GM23338 (cell line): ENCODE measurements at places on chromosomes 7 and 10. TPM values are rescaled to one million over a fixed set of nuclear protein-coding genes. Genes with fewer than 3 reads are reported as not detected.

DNA sequence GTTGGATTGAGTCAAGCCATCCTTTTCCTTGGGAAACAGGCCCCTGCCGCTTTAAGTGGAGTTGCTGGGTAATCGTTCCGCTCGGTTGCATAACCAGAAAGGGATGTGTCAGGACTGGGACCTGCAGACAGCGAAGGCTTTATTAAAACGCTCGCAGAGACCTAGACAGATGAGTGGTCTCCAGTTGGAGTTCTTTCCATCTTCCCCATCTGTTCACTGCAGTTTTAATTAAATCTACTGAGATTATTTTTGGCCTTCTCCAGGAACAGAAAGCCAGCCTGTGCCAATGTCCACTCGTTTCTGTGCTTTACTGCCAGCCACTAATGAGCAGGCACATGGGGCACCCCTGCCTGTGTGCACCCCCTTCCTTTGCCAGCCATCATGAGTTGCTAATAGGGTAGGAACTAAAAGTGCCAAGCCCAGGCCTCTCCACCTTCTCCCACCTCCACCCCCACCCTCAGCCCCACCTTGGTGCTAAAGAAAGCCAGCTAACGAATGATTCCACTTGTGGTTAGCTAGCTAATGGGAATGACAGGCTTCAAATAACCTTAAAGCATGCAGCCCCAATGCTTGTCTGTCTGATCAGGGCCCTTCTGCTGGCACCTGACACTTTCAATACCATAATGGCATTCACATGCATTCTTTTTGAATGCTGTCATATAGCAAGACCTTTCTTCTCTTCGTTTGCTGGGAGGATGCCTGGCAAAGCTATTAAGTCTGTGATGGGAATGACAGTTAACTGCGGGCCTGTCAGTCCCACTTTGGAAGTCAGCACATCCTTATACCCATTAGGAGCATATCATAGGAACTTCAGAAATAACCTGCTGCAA lies 556.8 kb upstream of the GALNT17 start:
- H3K36me3 ChIP-seq: no peaks in the 10 kb centered on the region
- no peak overlapping the region for H3K27ac ChIP-seq
- DNase-seq: no peak
- H3K4me3 ChIP-seq: no peak overlapping the region
- no peaks in the 10 kb centered on the region for H3K27me3 ChIP-seq

Gene VIPR2
- 1.3 and 2.1 TPM in 2 replicates for total RNA-seq

Gene NXPH1
- 3.0 and 5.2 TPM in 2 replicates for total RNA-seq

Gene ACSM6
- not detected in 2 replicates for total RNA-seq

GRCh38 chr7:103875718-103876117 lies 113.7 kb downstream of the RELN start:
- H3K4me3 ChIP-seq: no peak overlapping the region
- no peak for DNase-seq
- no peaks in the 10 kb centered on the region for H3K36me3 ChIP-seq
- peaks cover 5% of the 10 kb centered on the region; the same call in 1 of the 2 replicates for H3K4me1 ChIP-seq
- H3K27me3 ChIP-seq: no peaks in the 10 kb centered on the region

DNA sequence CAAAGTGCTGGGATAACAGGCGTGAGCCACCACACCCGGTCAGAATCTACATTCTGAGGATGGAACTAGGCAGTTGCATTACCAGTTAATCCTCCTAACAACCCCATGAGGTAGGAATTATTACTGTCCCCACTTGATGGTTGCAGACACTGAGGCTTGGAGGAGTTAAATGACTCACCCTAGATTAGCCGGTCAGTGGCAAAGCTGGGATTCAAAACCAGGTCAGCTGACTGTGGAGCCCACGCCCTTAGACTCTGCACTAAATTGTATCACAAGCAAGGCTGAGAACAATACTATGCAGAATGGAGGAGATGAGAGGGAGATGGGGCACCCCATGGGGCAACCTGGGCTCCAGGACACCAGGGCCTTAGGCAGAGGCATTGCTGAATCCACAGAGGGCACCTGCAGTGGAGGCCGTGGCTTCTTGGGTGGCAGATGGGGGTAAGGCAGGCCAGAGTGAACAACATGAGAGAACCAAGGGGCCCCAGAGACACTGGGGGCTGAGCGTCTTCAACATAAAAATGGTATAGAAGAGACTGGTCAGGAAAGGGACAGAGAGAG lies 723.4 kb downstream of the PARD3 start:
- H3K4me3 ChIP-seq: no peak overlapping the region
- H3K27me3 ChIP-seq: no peaks in the 10 kb centered on the region
- no peak for DNase-seq
- H3K27ac ChIP-seq: no peak overlapping the region
- H3K4me1 ChIP-seq: no peaks in the 10 kb centered on the region

Gene OR13A1
- total RNA-seq: 0.12 TPM in 1 of 2 replicates, not detected in the other

DNA sequence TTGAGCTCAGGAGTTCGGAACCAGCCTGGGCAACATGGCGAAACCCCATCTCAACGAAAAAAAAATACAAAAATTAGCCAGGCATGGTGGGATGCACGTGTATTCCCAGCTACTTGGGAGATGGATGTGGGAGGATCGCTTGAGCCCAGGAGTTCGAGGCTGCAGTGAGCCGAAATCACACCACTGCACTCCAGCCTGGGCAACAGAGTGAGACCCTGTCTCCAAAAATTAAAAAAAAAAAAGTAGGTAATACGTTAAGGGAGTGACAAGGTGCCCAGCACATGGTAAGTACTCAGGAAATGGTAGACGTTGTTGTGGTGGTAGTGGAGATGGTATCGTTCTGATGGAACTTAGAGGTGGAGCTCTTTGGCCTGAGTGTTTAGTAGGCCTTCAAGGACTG lies 41.0 kb upstream of the XPNPEP1 start:
- no peak overlapping the region for H3K4me3 ChIP-seq
- H3K4me1 ChIP-seq: peaks cover 33% of the 10 kb centered on the region
- H3K27ac ChIP-seq: no peak overlapping the region
